ENCODE measurements at places on chromosomes 2 and 18.

DNA sequence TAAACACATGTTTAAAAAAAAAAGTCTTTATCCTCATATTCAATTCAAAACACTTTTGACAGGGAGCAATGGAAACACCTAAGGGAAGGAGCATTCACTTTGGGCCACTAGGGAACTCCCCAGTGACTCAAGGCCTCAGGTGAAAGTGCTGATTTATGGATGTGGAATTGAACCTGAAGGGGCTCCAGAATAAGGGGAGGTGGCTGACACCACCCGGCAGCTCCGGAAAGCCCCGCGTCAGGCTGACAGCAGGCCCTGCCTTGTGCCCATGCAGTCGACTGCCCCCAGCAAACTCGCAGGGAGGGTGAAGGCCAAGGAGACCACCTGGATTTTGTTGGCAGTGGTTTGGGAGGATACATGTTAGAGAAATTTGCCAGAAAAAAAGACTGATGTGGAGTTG is 275.3 kb upstream of the NCKAP5 start:
- DNase-seq = no peak

DNA sequence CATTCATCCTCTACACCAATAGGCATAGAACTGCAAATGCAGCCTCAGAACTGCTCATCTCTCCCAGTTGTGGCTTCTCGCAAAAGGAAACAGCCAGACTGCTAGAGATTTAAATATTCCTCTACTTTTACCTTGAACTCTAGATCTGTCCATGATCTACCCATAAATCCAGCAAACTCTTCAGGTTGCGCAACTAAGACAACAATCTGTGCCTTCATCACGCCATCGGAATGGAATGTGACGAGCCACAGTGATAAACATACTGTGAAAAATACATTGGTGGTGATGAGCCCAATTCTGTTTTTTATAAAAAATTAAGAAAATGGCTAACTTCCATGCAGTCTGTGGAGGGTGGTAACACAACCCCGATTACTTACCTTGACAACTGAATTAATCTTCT is 626.7 kb downstream of the LRRTM4 start:
- DNase-seq = no peak

- no peak for DNase-seq
Observed at GRCh38 chr2:236627193-236627592, 57.6 kb downstream of the ACKR3 start.

DNA sequence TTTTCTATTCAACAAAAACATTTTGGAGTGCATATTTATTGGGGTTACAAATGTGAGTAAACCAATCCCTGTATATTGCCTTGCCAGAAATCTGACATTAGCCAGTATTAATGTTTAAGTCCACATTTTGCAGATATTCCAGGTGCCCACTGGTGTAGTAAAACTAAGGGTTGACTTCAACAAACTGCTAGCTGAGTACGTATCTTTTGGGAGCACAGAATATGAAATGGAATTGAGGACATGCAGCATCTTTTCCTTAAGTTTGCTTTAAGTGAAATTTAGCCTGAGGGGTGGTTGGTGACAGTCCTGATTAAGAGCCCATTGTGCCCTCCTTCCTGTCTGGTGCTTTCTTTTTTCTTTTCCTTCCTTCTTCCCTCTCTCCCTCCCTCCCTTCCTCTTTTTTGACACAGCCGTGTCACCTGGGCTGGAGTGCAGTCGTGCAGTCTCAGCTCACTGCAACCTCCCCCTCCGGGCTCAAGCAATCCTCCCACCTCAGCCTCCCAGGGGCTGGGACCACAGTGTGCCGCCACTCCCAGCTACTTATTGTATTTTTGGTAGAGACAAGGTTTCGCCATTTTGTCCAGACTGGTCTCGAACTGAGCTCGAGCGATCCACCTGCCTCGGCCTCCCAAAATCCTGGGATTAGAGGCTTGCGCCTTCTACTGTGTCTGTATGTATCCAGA is 1.6 kb downstream of the NUP35 start:
- DNase-seq = no peak

GRCh38 chr2:59658906-59659635 is 894.4 kb downstream of the BCL11A start:
- no peak for DNase-seq

DNA sequence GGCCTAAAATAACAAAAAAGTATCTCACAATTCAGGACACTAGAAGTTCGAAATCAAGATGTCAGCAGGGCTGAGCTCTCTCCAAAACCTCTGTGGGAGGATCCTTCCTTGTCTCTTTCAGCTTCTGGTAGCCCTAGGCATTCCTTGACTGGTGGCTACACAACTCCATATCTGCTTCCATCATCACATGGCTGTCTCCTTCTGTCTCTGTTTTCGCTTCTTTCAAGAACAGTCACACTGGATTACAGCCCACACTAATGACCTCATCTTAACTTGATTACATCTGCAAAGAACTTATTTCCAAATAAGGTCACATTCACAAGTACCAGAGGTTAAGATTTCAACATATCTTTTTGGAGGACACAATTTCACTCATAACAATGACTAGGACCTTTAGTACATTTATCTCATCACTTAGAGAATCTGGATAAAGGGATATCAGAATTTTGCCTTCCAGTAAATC is 275.2 kb downstream of the IRS1 start:
- DNase-seq = no peak

GRCh38 chr2:204753841-204754240 is 208.6 kb downstream of the PARD3B start:
- DNase-seq = no peak

GRCh38 chr2:217468042-217468830 is 534.6 kb downstream of the TNS1 start:
- DNase-seq = no peak

DNA sequence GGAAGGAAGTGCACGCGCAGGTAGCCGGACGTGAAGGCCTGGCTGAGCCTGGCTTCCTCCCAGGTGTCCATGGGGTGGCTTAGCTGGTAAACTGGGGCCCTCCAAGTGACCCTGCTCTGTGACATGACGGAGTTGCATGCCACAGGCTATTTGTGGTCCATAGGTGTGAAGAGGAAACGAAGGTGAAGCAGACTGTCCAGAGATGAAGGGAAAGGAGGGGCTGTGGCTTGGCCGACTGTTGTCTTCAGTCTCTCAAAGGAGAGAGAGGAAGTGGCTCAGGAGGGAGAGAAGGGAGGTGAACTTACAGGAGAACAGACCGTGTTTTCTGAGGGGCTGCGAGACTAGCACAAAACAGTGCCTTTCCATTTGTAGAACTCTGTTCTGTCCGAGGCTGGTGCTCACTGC is 19.3 kb downstream of the INPP5D start:
- DNase-seq = peak; percentile 41

DNA sequence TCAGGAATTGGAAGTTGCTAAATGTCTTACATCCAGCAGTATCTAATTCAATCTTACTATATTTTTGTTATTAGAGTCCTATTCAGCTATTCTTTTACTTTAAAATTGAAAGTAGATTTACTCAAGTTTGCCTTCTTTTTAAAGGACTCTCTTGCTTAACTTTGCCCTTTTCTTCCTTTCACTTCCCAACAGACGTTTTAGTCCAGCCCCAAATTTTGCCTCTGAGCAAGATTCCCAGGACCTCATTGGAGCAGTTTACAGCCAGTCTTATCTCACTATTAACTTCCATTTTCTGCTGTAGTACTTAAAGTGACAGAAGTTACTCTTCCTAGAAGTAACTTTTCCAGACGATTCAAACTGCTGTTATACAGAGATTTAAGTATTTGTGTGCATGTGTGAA is 1.7 kb upstream of the PRKD3 start:
- no peak for DNase-seq

Measured in CD4-positive, alpha-beta T cell treated with Interleukin-4 for 4 hours (primary cell).